ENCODE measurements at places on chromosomes 2 and 18.

DNA sequence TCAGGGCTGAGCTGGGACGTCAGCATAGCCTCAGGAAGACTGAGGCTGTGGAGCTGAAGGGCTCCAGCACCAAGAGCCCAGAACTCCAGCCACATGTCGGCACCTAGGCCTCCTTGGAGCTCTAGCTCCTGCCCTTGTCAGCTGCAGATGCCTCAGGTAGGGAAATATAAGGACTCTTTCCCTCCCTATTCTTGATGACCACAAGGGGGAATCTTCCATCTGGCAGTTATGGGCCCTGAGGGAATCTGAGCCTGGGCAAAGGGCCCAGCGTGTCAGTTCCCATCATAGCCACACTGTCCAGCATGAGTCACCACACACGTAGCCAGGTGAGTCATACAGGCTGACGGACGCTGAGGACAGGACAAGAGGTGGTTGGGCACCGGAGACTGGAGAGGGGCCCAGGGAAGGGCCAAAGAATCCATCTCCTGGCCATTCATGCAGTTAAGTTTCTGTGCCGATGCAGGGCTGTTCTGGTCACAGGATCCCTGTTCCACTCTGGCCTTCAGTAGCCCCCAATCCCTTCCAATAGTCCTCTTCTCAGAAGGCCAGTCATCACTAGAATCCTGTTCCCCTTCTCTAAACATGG is 1.8 kb downstream of the MPV17 start:
- peak; percentile 65 for DNase-seq

GRCh38 chr18:904218-905090 is at the start of gene ADCYAP1:
ADCYAP1 (plus strand) TSS chr18:904871; CDS start chr18:905387, 516 bp downstream.
- DNase-seq = no peak

DNA sequence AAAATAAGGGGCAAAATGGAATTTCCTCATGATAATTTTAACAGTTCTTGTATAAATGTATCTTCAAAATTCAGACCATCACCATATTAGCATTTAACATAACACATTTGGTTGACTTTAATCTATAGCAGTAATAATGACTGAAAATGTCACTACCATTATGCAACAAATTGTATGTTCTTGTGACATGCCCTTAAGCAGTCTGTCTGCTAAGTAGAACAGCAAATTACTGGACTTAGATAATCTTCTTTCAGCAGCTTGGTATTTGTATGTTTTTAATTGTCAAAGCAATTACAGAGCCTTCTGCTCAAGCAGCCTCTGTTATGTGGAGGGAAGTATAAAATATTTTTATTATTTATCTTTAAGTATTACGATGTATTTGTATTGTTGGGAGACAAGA is 214.3 kb upstream of the NXPH2 start:
- no peak for DNase-seq

- no peak for DNase-seq
Measured at GRCh38 chr2:218720048-218721041, 9.7 kb downstream of the TTLL4 start.

- no peak for DNase-seq
Measured at GRCh38 chr2:69131983-69132675, 119.2 kb downstream of the ANTXR1 start.

DNA sequence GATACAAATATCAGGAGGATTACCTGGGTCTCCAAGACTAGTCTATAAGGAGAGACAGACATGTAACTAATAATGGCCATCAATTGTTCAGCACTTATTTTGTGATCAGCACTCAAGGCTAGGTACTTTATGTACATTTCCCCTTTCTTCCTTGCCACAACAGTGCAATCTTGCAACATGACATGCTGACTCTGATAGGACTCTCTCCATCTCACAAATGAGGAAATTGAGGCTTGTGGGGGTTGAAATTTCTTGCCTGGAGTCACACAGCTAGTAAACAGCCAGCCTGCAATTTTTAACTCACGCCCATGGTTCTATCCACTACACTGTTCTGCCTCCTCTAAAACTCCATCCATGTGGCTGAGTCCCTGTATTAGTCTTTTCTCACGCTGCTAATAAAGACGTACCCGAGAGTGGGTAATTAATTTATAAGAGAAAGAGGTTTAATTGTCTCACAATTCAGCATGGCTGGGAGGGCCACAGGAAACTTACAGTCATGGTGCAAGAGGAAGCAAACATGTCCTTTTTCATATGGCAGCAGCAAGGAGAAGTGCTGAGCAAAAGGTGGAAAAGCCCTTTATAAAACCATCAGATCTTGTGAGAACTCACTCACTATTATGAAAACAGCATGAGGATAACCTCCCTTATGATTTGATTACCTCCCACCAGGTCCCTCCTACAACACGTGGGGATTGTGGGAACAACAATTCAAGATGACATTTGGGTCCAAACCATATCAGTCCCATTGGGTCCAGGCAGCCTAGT is 302.4 kb downstream of the PLCL1 start:
- DNase-seq = no peak

Measured in dorsolateral prefrontal cortex (tissue), 122 donors.